Cardiac ventricle fibroblast (primary cell): ENCODE measurements at places on chromosomes 4 and X. TPM values are rescaled to one million over a fixed set of nuclear protein-coding genes. Genes with fewer than 3 reads are reported as not detected.

The TCP11X2 gene
- not detected in 2 replicates for total RNA-seq

The CT45A5 gene
- not detected in 2 replicates for total RNA-seq

The UGT2B7 gene
- not detected in 2 replicates for total RNA-seq

The SPANXC gene
- total RNA-seq, result not detected in 2 replicates

The ANXA10 gene
- total RNA-seq, result 1.5 and 2.7 TPM in 2 replicates

The ADRA2C gene
- not detected in 2 replicates for total RNA-seq

The BLOC1S4 gene
- total RNA-seq, result 26.1 and 34.7 TPM in 2 replicates

The ETNPPL gene
- total RNA-seq, result not detected in 2 replicates

The ETDB gene
- total RNA-seq, result not detected in 2 replicates

The ADH1B gene
- total RNA-seq, result 632 and 682 TPM in 2 replicates

The ESX1 gene
- not detected in 2 replicates for total RNA-seq

The LINC00632 gene
- total RNA-seq, result 50.2 and 66.7 TPM in 2 replicates
